ENCODE measurements at places on chromosomes 2 and 18. TPM values are rescaled to one million over a fixed set of nuclear protein-coding genes. Genes with fewer than 3 reads are reported as not detected.

Gene CD207
- not detected for total RNA-seq

Gene STK11IP
- 22.4 TPM for total RNA-seq

Gene NPAS2
- 0.89 TPM for total RNA-seq

Gene SIX3
- not detected for total RNA-seq

Gene COLEC12
- total RNA-seq, result 61.1 TPM

Gene TMEM182
- total RNA-seq, result 5.2 TPM

Gene SAG
- total RNA-seq, result not detected

Gene TMEM198
- 6.7 TPM for total RNA-seq

Gene MPP4
- total RNA-seq, result 0.27 TPM

Gene OTOS
- not detected for total RNA-seq

Gene EVA1A
- total RNA-seq, result 0.53 TPM

Gene HOXD12
- total RNA-seq, result not detected

Gene ALS2
- total RNA-seq, result 19.4 TPM
